ENCODE measurements at places on chromosomes 16 and 17.

DNA sequence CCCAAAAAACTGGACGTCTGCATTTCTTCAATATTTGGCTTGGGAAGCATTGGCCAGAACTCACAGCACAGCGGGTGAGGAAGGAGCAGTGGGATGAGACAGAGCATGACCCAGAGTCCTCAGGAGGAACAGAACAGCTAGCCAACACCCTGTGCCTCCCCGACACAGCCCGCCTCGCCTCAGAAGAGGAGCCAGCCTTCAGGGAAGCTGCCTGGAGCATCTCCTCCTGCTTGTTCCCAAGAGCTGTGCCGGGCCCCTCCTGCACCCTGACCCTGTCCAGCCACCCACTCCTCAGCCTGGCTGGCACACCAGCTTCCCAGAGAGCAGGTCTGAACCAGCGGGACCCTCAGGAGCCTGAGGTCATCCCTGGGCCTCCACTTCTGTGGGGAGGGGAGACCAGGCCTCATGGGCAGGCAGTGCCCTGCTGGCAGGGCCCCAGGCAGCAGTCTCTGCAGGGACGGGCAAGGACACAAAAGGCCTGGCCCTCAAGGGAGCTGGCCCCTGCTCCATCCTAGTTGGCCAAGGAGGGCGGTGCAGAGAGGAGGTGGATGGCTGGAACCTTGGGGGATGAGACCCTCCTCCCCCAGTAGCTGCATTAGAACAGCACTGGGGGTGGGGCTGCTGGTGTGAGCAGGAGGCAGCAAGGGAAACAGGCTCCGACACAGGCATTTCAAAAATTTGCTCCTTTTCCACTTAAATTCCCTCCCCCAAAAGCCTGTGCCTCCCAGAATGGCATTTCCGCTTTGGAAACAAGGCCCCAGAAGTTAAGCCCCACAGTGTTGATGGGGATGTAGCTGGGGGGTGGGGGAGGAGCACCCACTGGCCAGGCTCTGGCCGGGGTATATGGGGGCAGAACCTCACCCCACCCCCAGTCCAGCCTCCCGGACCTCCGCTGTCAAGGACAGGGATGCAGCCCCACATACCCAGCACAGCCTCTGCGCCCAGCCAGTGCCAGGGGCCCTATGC, 1.8 kb upstream of the BCAR1 start:
- DNase-seq = no peak

DNA sequence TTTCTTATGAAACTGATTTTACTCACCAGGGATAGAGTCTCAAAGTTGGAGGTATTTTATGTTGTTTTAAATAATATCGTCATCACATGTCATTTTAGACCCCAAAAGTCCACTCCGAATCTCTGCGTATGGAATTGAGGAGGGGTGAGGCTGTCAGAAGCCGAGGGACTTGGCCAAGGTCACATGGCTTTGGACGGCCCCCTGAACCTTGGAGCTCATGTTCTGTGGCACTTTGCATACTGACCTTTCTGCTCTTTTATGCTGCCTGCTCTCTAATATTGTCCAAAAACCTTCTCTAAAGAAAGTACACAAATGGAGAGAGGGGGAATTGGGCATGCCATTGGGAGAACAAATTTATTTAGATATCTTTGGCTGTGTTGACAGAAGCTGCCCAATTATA, 700.0 kb downstream of the WWOX start:
- no peak for DNase-seq

GRCh38 chr17:17062356-17062755, 20.1 kb downstream of the MPRIP start:
- no peak for DNase-seq

- no peak for DNase-seq
These were observed 71.6 kb upstream of the NUDT7 start for GRCh38 chr16:77650761-77651160.

- no peak for DNase-seq
These were observed 24.1 kb upstream of the ABR start for GRCh38 chr17:1203967-1204291.

- DNase-seq = no peak
These were observed 19.0 kb upstream of the TMEM204 start for GRCh38 chr16:1514507-1514906.

DNA sequence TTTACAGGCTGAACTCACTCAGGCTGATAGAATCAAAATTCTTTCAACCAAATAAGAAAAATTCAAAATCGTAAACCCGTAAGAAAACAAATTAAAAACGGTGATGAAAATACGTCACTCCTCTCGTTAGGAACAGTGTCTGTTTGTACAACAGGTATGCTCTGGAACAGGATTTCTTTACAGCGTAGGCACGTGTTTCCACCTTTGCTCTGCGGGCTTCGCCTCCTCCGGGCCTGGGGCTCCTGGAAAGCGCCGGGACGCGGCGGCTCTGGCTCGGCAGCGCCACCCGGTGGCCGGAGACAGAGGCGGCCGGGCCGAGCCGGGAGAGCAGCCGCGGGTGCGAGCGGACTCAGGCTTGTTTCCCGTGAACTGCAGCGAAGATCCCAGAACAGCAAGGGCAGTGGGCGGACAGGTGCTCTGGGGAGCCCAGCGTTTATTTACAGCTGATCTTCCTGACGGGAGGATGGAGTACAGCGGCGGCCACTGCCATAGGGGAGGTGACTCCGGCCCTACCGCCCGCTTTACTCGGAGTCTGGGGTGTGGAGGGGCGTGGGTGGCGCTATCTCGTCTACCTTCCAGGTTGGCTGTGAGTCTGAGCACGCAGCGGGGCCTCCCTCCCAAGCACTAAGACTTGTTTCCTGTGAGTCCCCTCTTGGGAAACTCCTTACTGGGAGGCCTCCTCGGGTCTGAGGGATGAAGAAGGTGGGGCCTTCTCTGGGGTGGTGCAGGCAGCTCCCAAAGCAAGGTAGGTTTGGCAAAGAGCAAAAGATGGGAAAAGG, 40.5 kb upstream of the ATP2A3 start:
- no peak for DNase-seq

GRCh38 chr16:87703835-87704375, 61.9 kb downstream of the KLHDC4 start:
- DNase-seq = no peak

- no peak for DNase-seq
These were observed 9.4 kb downstream of the BAHCC1 start for GRCh38 chr17:81404558-81405165.

GRCh38 chr17:82332669-82333278, 792 bp downstream of the SECTM1 start:
- no peak for DNase-seq

GRCh38 chr17:48578616-48579470, 693 bp upstream of the HOXB4 start:
- DNase-seq = no peak
